Uterus (tissue), 4 donors: ENCODE measurements at places on chromosomes 16 and 17.

DNA sequence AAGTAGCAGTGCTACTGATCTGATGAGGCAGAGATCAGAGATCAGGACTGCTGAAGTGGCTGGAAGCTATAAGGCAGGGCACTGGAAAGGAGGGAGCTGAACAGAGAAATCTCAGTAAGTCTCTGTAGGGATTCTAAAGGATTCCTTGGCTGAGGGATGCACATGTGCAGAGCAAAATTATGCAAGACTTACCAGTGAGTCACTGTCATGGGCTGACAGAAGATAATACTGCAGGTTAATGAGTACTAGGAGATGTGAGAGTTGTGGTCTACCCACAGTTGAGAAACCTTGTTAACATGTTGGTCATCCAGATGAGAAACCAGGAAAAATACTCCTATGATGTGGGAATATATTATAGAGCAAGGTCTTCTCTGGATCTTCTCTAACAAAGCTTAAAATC, 378.1 kb downstream of the HAPSTR1 start:
- H3K27me3 ChIP-seq, result no peaks in the 10 kb centered on the region
- H3K36me3 ChIP-seq, result no peaks in the 10 kb centered on the region
- H3K4me1 ChIP-seq, result no peaks in the 10 kb centered on the region
- H3K4me3 ChIP-seq, result no peak overlapping the region
- no peak overlapping the region for H3K27ac ChIP-seq
- no peak for DNase-seq

- H3K27ac ChIP-seq, result no peak overlapping the region
- no peaks in the 10 kb centered on the region for H3K27me3 ChIP-seq
- no peak for DNase-seq
- no peak overlapping the region for H3K4me3 ChIP-seq
Observed at GRCh38 chr16:1426734-1427471, 4.0 kb upstream of the PERCC1 start.

GRCh38 chr17:2198927-2199326, 104.7 kb downstream of the SMG6 start:
- H3K27me3 ChIP-seq, result no peaks in the 10 kb centered on the region
- no peaks in the 10 kb centered on the region for H3K36me3 ChIP-seq
- H3K4me1 ChIP-seq, result no peaks in the 10 kb centered on the region
- no peak overlapping the region for H3K4me3 ChIP-seq
- DNase-seq, result no peak

DNA sequence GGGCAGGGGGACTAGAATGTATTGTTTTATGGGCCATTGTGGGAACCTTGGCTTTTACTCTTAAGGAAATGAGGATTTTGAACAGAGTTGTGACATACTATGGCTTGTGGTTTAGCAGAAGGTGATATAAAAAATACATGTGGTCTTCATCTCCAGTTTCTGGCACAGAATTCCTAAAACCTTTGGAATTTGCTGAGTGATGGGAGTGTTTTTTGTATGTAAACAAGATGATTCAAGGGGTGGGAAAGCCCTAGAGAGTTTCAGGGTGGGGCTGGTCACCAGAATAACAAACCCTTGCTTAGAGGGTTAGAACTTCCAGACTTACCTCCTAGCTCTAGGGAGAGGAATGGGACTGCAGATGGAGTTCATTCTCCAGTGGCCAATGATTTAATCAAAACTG, 316.1 kb downstream of the PHKB start:
- H3K36me3 ChIP-seq, result no peaks in the 10 kb centered on the region
- DNase-seq, result no peak
- H3K27me3 ChIP-seq, result no peaks in the 10 kb centered on the region
- no peaks in the 10 kb centered on the region for H3K4me1 ChIP-seq

DNA sequence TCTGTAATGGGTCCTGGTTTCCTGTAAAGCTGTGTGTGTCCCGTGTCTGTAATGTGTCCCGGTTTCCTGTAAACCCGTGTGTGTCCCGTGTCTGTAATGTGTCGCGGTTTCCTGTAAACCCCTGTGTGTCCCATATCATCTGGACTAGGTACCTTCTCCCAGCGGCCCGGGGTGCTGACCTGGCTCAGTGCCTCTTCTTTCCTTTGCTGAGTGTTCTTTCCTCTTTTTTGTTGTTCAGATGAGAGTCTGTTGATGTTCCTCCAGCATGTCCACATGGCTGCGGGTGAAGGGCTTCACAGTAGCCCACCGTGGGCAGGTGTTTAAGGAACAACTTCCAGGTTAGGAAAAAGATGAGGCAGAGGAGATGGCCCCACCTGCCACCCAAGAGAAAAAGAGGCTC, 46.6 kb upstream of the GNG13 start:
- H3K27me3 ChIP-seq, result no peaks in the 10 kb centered on the region
- DNase-seq, result no peak
- H3K4me1 ChIP-seq, result no peaks in the 10 kb centered on the region
- no peak overlapping the region for H3K27ac ChIP-seq
- H3K4me3 ChIP-seq, result no peak overlapping the region

- no peaks in the 10 kb centered on the region for H3K36me3 ChIP-seq
- H3K27ac ChIP-seq, result peak overlapping the region; percentile 80
- no peak overlapping the region for H3K4me3 ChIP-seq
- H3K4me1 ChIP-seq, result peaks cover 13% of the 10 kb centered on the region
- no peaks in the 10 kb centered on the region for H3K27me3 ChIP-seq
Observed at GRCh38 chr17:31581491-31581890, 190.0 kb downstream of the RAB11FIP4 start.

- H3K27me3 ChIP-seq, result no peaks in the 10 kb centered on the region
- H3K4me3 ChIP-seq, result no peak overlapping the region
- H3K36me3 ChIP-seq, result no peaks in the 10 kb centered on the region
- no peak overlapping the region for H3K27ac ChIP-seq
- DNase-seq, result no peak
Observed at GRCh38 chr17:27269201-27269600, 24.7 kb upstream of the WSB1 start.

- H3K27me3 ChIP-seq, result no peaks in the 10 kb centered on the region
- H3K4me3 ChIP-seq, result no peak overlapping the region
- no peaks in the 10 kb centered on the region for H3K36me3 ChIP-seq
- no peak for DNase-seq
- H3K4me1 ChIP-seq, result no peaks in the 10 kb centered on the region
Observed at GRCh38 chr17:72399608-72400487, 279.0 kb downstream of the SOX9 start.

DNA sequence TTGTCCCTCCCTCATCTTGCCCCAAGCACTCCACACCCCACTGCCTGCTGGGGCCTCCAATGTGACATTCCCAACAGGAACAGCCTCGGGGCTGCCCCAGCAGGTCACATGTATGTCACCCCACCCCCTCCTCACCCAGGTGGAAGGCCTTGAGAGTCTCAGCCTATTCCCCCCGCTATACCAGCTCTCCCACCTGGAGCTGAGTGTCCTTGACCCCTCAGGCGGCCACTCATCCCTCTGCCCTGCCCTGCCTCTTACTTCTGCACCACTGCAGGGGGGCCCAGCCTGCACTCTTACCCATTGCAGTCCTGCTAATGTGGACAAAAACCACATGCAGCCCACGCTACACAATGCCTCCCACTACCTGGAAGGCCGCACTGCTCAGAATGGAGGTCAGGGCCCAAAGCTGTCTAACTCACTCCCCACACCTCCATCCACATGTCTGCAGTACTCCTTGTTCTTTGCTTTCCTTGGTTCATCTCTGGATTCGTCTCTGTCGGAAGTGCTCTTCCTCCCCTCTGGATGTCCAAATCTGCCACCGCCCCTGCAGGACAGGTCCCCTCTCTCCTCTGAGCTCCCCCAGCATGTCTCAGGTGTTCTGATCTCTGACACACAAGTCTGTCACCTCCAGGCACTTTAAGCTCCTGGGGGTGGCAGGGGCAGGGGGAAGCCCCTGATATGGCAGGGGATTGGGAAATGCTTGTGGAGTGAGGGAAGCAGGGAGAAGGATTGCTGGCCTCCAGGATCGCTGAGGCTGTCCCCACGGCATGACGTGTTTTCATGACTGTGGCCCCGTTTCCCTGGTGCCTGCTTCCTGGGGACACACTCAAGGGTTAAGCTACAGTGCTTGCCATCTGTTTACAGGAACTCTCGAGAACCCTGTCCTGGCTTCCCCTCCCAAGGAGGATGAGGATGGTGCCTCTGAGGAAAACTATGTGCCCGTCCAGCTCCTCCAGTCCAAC, 20.8 kb downstream of the TRPV2 start:
- H3K27ac ChIP-seq, result no peak overlapping the region
- no peak for DNase-seq
- H3K27me3 ChIP-seq, result no peaks in the 10 kb centered on the region
- no peaks in the 10 kb centered on the region for H3K4me1 ChIP-seq
- no peaks in the 10 kb centered on the region for H3K36me3 ChIP-seq
- no peak overlapping the region for H3K4me3 ChIP-seq

GRCh38 chr17:38322897-38323296, 20.9 kb downstream of the GPR179 start:
- no peak overlapping the region for H3K27ac ChIP-seq
- H3K27me3 ChIP-seq, result no peaks in the 10 kb centered on the region
- no peak overlapping the region for H3K4me3 ChIP-seq
- H3K4me1 ChIP-seq, result no peaks in the 10 kb centered on the region
- H3K36me3 ChIP-seq, result no peaks in the 10 kb centered on the region

GRCh38 chr16:84446084-84446483, 58.4 kb downstream of the MEAK7 start:
- H3K27ac ChIP-seq, result no peak overlapping the region
- no peak for DNase-seq
- H3K4me3 ChIP-seq, result no peak overlapping the region
